Chondrocyte (in vitro differentiated cells): ENCODE measurements at places on chromosomes 1 and 21. TPM values are rescaled to one million over a fixed set of nuclear protein-coding genes. Genes with fewer than 3 reads are reported as not detected.
A peak's percentile ranks its signal among the peaks of the same experiment; 100 is the strongest.

DNA sequence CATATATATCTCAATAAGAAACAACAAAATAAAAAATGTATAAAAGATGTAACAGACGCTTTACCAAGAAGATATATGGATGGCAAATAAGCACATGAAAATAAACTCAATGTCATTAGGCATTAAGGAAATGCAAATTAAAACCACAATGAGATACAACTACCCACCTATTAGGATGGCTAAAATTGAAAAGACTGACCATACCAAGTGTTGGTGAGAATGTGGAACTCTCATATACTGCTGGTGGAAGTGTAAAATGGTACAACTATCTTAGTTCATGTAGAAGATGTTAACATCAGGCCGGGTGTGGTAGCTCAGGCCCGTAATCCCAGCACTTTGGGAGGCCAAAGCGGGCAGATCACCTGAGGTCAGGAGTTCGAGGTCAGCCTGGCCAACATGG lies 42.3 kb upstream of the TTC22 start:
- H3K4me3 ChIP-seq = no peak overlapping the region
- no peak for DNase-seq
- H3K36me3 ChIP-seq = no peaks in the 10 kb centered on the region
- H3K27me3 ChIP-seq = no peaks in the 10 kb centered on the region
- H3K27ac ChIP-seq = no peak overlapping the region

GRCh38 chr21:35239811-35240219 lies 190.7 kb upstream of the RUNX1 start:
- peak overlapping the region; percentile 68 for H3K27ac ChIP-seq
- no peak for DNase-seq
- H3K4me1 ChIP-seq = peaks cover 15% of the 10 kb centered on the region
- peak overlapping the region; percentile 46 for H3K4me3 ChIP-seq
- no peaks in the 10 kb centered on the region for H3K36me3 ChIP-seq

DNA sequence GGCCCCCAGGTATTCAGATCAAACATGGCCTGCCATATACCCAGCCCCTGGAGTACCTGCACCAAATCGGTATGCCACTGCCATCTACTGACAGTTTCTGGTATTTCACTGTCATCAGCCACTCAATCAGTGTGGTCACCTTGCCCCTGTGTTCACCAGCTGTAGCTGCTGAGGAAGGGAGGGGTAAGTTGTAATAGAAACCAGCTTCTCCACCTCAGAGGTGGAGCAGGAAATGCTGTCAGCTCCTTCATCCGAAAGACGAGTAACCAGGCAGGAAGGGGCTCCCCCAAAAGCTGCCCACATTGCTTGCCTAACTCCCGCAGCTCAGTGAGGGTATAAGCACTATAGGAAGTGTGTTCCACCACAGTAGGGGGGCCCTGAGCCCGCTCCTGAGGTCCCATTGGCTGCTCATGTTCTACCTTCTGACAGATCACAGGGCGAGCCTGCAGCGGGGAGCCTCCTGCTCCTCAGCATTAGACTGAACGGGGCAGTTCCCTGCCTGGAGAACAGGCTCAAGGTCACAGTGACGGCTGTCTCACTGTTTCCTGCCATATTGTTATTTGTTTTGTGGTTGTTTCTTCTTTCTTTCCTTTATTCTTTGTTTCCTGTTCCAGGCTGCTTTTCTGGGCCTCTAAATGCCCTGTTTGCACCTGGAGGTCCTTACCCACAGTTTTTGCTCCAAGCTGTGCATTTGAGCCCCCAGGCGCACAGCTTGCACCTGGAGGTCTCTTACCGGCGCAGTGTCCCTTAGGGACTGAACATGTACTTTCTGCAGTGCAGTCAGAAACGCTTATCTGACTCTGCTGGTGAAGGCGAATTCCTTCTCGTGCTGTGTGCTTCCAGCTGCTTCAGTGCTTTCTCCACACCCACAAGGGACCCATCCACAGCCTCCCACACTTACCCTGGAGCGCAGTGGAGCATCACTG lies 1638.3 kb downstream of the MRPL39 start:
- H3K27me3 ChIP-seq = no peaks in the 10 kb centered on the region
- H3K4me1 ChIP-seq = no peaks in the 10 kb centered on the region

RNF186 gene
- not detected in 3 replicates for total RNA-seq

DNA sequence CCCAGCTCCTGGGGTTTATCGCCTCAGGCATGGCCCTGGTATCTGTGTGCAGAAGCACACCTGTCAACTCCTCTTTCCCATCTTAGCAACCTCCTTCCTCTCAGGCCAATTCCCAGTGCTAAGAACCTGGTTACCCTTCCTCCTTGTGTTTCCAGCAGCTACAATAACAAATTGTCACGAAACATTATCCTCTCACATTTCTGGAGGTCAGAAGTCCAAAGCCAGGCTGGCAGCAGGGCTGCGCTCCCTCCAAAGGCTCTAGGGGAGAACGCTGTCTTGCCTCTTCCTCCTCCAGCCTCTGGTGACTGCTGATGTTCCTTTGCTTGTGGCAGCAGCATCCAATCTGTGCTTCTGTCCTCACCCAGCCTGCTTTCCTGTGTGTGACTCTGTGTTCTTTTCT lies 10.7 kb upstream of the MRPS14 start:
- H3K27ac ChIP-seq = no peak overlapping the region
- H3K36me3 ChIP-seq = no peaks in the 10 kb centered on the region
- DNase-seq = no peak
- no peak overlapping the region for H3K4me3 ChIP-seq
- no peaks in the 10 kb centered on the region for H3K27me3 ChIP-seq

GBP4 gene
- not detected in 3 replicates for total RNA-seq

LCE2C gene
- total RNA-seq = not detected in 3 replicates

GRCh38 chr1:157279138-157279801 lies 141.1 kb upstream of the ETV3 start:
- no peak for DNase-seq
- H3K36me3 ChIP-seq = no peaks in the 10 kb centered on the region
- H3K4me3 ChIP-seq = no peak overlapping the region
- H3K27me3 ChIP-seq = peaks cover 14% of the 10 kb centered on the region
- H3K4me1 ChIP-seq = no peaks in the 10 kb centered on the region

- no peaks in the 10 kb centered on the region for H3K36me3 ChIP-seq
- no peaks in the 10 kb centered on the region for H3K4me1 ChIP-seq
- peaks cover 23% of the 10 kb centered on the region for H3K27me3 ChIP-seq
These were observed 79.4 kb downstream of the WDR4 start for GRCh38 chr21:42799948-42800347.

RXRG gene
- not detected in 3 replicates for total RNA-seq

EVI5 gene
- total RNA-seq = 57.3 to 69.5 TPM (median 66.8 TPM) in 3 replicates

SPATA17 gene
- total RNA-seq = 0.15 to 0.85 TPM in 2 of 3 replicates, not detected in the other

DNA sequence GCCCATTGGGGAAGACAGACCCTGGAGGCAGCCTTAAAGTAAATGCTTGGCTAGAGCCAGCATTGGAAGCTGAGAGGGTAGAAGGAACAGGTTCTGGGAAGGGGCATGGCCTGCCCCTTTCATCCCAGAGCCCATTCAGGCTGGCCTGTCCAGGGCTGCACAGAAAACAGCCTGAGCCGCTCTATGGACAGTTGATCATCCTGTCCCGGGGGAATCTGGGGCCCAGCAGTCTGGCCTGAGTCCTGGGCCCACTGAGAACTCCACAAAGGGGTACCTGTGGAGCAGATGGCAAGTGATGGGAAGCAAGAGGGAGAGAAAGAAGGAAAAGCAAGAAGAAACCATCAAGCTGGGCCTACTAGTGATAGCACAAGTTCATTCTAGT lies 13.2 kb downstream of the TMEM81 start:
- DNase-seq = peak; percentile 36
- H3K36me3 ChIP-seq = no peaks in the 10 kb centered on the region
- no peak overlapping the region for H3K4me3 ChIP-seq
- H3K27ac ChIP-seq = no peak overlapping the region
- peaks cover 8% of the 10 kb centered on the region for H3K4me1 ChIP-seq

DNAI4 gene
- total RNA-seq = 5.8 to 13.0 TPM (median 9.6 TPM) in 3 replicates

DNA sequence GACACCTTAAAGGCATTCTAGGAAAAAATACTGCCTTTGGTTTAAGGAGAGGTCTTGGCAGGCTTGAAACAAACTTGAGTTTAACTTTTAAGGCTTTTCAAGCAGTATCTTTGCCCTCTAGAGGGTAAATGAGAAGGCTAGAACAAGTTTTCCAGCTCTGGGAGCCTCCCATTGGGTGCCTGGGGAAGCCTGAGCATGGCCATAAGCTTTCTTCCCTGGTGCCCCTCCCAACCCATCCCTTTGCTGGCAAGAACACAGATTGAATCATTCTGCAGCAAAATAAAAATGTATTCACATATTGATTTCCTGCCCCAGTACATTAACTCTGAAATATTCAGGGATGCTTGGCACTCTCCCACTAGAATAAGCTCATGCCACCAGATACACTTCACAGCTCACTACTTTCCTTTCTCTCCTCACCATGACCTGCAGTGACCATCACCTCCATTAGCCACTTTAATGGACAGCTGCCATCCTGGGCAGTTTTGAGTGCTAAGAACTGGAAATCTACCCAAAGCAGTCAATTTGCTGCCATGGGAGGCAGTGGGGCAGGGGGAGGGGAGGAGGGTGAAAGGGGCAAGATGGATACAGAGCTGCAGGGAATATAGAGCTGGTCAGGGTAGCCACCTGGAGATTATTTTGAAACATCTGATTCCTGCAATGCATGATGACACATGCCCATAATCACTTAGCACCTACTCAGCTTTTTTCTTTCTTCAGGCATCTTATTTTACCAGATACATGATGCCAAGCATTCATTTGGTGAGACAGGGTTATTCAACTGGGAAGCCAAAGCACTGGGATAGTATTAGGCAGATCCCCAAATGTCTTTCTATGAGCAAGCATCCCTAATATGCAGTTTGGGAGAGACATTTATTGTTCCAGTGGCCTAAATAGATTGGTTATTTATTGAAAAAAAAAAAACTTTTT lies 140.6 kb downstream of the SYT2 start:
- H3K4me3 ChIP-seq = no peak overlapping the region
- peaks cover 14% of the 10 kb centered on the region for H3K36me3 ChIP-seq
- H3K4me1 ChIP-seq = peaks cover 48% of the 10 kb centered on the region
- H3K27ac ChIP-seq = peak overlapping the region; percentile 59

SGIP1 gene
- total RNA-seq = 29.3 to 47.9 TPM (median 31.8 TPM) in 3 replicates

TPTE gene
- not detected in 3 replicates for total RNA-seq

DNA sequence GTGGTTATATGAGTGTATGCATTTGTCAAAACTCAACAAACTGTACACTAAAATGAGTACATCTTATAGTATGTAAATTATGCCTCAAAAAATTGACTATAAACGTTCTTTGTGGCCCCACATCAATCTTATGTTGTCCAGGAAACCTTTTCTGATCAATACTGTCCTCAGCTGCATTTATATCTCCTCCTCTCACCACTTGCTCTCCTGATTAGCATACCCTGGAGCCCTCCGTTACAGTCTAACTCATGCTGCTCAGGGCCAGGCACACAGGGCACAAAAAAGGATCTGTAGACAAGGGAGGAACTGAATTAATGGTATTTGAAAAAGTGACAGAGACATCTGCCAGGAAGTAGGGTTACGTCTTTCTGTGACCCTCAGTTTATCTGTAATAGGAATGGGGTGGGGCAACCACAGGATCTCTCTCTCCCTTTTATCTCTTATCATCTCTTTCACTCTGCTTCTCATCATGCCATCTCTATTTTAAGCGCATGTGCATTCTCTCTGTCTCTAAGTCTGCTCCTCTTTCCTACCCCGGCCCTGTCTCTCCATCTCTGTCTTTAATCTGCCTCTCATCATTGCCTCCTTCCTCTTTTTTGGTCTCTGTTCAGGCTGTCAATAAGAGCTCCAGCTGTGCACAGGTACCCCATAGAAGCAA lies 7.0 kb upstream of the TAL1 start:
- no peak for DNase-seq
- H3K4me1 ChIP-seq = peaks cover 19% of the 10 kb centered on the region
- H3K4me3 ChIP-seq = no peak overlapping the region
- H3K36me3 ChIP-seq = no peaks in the 10 kb centered on the region
